ENCODE measurements at places on chromosomes 12 and 14.

GRCh38 chr12:55636116-55636655 lies 506 bp upstream of the OR10P1 start:
- no peak for DNase-seq

GRCh38 chr12:32718926-32719325 lies 36.8 kb downstream of the YARS2 start:
- no peak for DNase-seq

GRCh38 chr12:93758801-93759373 lies 81.7 kb downstream of the CRADD start:
- no peak for DNase-seq

DNA sequence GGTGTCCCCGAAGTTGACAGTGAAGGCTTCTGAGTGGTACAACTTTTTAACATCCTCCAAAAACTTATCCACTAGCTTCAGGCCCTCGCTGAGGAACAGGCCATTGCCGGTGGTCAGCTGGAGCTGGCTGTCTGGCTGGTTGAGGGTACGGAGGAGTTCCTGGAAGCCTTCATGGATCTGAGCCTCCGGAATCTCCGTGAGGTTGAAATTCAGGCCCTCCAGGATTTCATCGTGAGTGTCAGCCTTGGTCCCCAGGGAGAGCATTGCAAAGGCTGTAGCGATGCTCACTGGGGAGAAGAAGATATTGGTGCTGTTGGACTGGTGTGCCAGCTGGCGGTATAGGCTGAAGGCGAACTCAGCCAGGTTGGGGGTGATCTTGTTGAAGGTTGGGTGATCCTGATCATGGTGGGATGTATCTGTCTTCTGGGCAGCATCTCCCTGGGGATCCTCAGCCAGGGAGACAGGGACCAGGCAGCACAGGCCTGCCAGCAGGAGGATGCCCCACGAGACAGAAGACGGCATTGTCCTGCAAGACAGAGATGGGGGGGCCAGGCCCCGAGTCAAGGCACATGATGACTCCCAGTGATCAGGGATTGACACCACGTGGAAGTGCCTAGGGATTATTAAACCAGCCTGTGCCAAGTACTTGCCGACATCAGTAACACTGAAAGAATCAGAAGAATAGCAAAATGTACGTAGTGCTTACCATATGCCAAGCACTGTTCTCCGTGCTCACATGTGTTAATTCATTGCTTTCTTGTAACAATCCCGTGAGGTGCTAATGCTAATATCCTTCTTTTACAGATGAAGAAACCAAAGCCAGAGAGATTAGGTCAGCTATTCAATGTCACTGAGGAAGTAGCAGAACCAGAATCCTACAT lies 5.4 kb downstream of the SERPINA1 start:
- DNase-seq: no peak

DNA sequence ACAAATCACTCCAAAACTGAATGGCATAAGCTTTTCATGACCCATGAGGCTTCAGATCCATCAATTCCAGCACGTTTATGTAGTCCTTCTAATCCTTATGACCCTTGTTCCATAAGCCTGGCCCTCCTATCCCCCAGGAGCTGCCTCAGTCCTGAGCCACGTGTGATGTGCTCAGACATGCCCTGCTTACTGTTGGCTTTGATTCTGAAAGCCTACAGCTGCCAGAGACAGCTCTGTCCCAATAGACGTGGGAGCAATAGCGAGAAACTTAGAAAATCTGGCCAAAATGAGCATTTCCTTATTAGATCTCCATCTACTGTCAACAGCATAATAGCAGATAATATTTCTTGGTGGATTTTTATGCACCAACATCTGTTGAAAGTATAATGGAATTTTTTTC lies 33.2 kb downstream of the DUSP6 start:
- DNase-seq: no peak

GRCh38 chr12:111964935-111965334 lies 48.0 kb downstream of the TMEM116 start:
- no peak for DNase-seq

DNA sequence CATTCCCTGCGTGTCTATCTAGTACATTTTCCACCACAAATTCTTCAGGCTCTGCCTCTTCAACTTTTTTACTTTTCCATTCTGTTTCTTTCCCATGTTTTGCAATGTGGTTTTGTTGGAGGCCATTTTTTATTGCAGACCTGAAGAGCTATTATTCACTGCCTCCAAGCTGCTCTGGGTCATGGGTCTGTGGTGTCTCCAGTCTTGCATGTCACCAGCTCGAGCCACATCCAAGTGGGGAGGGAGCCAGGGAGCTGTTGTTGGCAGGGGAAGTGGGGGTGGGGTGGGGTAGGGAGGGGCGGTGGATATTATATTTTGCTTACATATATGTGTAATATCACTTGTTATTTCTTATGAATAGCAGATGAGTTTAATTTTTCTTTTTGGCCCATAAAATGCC lies 69.1 kb downstream of the VEZT start:
- no peak for DNase-seq

GRCh38 chr14:57389646-57390036 lies 745 bp upstream of the NAA30 start:
- DNase-seq: no peak

DNA sequence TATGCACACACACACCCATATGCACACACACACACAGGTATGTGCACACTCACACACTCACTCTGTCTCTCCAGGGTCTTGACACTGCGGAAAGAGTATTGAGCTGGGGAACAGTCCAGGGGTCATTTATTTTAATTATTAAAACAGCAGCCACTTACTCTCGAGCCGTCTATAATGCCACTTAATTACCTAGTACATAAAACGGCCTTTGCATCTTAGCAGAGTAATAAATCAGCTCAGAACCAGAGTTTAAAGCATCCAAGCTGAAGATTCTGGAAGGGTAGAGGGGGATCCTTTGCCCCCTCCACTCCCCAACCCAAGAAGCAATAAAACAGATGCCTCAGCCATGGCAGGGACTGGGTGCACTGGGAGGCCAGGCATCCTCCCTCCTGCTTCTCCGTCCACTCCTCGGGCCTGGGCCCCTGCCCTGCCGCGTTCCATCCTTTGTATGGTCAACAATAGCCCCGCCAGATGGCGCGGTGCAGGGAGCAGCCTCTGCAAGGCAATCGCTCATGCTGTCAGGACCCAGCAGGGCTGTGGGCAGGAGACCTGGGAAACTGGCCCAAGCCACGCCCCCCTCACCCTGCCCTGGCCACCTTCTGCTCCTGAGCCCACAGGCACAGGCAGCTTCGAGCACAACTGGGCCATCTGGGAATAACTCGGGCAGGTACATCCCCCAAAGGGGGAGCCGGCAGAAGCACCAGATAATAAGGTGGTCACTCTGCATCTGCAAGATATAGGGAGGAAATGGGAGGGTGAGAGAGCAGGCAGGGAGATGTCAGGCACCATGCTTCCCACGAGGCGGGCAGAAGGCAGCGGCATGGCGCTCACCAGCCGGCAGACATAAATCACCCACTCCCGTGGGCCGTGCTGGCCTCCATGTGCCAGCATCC lies 40.9 kb downstream of the CCDC85C start:
- peak; percentile 88 for DNase-seq

DNA sequence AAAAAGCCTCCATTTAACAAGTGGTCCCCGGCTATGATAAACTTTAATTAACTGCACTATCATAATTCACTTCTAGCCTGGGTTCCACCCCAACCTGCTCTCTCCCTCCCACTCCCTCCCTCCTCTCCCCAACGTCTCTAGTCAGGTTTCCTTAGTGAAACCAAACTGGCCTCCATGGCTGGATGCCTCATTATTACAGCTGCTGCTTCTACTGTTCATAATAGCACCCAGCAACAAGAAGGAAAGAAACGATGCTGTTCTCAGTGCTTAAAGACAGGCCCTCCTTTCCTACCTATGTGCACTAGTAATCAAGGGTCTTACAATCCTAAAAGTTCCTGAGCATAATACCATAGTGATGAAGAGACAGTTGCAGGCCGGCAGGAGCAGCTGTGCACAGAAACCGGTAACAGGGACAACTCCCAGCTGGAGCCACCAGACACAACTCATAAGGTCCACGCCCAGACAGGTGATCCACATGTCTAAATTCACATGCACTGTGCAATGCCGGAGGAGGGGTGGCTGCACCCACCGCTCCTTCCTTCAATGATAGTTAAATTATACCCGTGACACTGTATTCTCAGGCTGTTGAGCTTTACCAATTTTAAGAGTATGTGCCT lies 6.2 kb downstream of the IRF2BPL start:
- no peak for DNase-seq

- no peak for DNase-seq
Measured at GRCh38 chr14:53929871-53930715, 26.5 kb downstream of the BMP4 start.

DNA sequence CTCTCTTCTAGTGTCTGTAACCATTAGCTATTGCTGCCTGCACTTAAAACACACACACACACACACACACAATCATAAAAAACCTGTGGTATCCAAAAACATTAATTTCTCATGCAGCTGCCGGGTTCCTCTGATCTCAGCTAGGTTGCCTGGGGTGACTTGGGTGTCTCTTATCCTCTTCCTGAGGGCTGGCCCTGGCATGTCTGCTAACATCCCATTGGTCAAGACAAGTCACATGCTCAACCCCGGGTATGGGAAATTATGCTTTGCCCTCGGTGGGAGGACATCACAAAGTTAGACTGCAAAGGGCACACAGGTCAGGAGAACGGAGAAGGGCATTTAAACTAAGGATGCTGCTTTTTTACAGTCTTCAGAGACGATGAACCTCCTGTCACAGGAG lies 55.7 kb downstream of the TRPV4 start:
- DNase-seq: no peak

DNA sequence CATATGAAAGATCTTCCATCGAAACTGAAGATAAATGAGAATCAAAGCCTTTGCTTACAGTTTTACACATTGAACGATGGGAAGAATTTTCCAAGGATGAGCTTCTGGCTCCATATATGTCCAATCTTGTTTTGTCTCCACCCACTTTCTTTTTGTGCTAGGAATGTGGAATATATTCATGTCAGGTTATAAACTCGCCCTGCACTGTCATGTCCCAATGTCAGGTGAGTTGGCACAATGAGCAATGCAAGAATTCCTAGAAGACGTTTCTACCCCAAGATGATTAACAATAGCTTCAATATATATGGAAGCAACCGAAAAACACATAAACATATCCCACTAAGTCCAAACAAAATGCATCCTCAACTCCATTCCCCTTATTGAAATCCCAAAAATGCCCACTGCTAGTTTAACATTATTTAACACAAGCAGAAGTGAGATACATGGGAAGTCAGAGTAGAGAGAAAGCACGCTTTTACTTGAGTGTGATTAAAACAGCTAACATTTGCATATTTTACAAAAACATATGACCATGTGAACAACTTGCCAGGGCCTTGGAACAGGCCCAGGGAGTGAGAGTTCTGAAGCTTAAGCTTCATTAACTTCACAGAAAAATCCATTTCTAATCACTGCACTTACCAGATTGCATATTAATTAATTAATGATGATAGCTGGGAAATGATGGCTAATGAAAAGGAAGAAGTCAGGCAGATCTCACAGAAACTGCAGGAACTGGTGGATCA lies 233.9 kb downstream of the GXYLT1 start:
- no peak for DNase-seq

GRCh38 chr12:50353869-50354593 lies 42.4 kb downstream of the FAM186A start:
- no peak for DNase-seq

DNA sequence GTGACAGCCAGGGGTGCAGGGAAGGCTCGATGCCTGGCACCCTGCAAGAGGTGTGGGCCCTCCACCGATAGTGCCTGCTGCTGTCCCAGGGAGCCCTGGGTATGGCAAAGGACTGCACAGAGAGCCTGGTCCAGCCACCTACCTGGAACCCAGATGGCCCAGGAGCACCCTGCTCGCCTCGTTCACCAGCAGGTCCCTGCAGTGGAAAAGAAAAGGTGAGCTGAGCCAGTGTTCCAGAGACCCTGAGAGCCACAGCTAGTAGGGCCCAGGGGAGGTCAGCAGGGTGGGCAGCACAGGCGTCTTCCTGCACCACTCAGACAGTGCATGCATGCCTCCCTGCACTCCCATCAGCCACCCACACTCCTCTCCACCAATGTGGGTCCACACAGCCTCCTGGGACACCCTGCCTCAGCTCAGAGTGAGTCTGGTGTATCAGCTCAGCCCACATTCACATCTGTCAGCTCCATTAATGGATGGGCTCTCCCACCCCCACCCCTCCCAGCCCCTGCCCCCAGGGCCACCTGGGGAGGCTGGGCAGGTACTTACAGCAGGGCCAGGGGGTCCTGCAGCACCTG lies 20.2 kb downstream of the TMEM106C start:
- DNase-seq: no peak

DNA sequence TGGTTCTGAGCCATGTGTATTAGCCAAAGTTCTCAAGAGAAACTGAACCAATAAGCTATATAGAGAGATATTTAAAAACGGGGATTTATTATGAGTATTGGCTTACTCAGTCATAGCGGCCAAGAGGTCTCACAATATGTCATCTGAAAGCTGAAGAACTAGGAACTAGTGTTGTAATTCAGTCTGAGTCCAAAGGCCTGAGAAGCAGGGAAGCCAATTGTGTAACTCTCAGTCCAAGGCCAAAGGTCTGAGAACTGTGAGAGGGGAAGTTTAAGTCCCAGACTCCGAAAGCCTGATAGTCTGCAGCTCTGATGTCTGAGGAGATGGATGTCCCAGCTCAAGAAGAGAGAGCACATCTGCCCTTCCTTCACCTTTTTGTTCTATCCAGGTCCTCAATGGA lies 344.8 kb upstream of the USP15 start:
- DNase-seq: no peak

GRCh38 chr12:90712671-90713070 lies 242.3 kb downstream of the CCER1 start:
- DNase-seq: no peak

- no peak for DNase-seq
Measured at GRCh38 chr12:10369557-10370415, 20.1 kb downstream of the KLRK1 start.

DNA sequence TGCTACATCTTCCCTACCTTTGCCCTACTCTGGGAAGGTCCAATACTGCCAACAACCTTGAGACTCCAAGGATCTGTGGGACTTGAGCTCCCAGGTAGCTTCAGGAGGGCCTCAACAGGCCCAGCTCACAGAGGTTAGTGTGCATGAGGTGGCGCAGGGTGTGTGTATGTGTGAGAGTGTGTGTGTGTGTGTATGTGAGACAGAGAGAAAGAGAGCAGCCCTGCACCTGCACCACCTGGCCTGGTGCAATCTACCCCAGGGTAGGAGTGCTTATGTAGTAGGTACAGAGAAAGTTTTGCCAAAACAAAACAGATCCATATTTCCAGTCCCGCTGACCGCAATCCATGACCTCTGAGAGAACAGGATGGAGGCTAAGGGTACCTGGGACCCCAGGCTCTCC lies 24.6 kb downstream of the TMEM229B start:
- DNase-seq: no peak

GRCh38 chr14:103225062-103225461 lies 101.8 kb downstream of the TNFAIP2 start:
- DNase-seq: no peak

- no peak for DNase-seq
Measured at GRCh38 chr14:76716285-76716684, 45.0 kb upstream of the VASH1 start.

- no peak for DNase-seq
Measured at GRCh38 chr14:88825078-88825458, 617 bp downstream of the TTC8 start.

GRCh38 chr12:46266869-46267574 lies 1.8 kb downstream of the SLC38A1 start:
- DNase-seq: no peak

GRCh38 chr12:110921262-110921661 lies 883 bp upstream of the MYL2 start:
- DNase-seq: no peak

GRCh38 chr12:1928439-1929121 lies 10.1 kb upstream of the CACNA2D4 start:
- DNase-seq: peak; percentile 76

Data from osteocyte (in vitro differentiated cells).